ENCODE measurements at places on chromosomes 5 and 9. TPM values are rescaled to one million over a fixed set of nuclear protein-coding genes. Genes with fewer than 3 reads are reported as not detected.

Gene CDH18
- total RNA-seq, result not detected

Gene INSL4
- total RNA-seq, result not detected

Gene OR1J2
- total RNA-seq, result not detected

Gene CCNJL
- total RNA-seq, result 6.6 TPM

Gene FAM78A
- total RNA-seq, result 3.7 TPM

Gene CRHBP
- total RNA-seq, result not detected

Gene NDUFS6
- total RNA-seq, result 37.3 TPM

Gene F2RL1
- 14.8 TPM for total RNA-seq

Gene CDH6
- not detected for total RNA-seq

Gene JAKMIP2
- not detected for total RNA-seq

Gene TRPM3
- total RNA-seq, result 0.11 TPM

Gene TNFSF8
- total RNA-seq, result not detected

Gene PFN3
- total RNA-seq, result not detected

Gene LHX3
- total RNA-seq, result not detected

Gene PCSK5
- total RNA-seq, result 0.77 TPM
